ENCODE measurements at places on chromosomes 11 and 22.

DNA sequence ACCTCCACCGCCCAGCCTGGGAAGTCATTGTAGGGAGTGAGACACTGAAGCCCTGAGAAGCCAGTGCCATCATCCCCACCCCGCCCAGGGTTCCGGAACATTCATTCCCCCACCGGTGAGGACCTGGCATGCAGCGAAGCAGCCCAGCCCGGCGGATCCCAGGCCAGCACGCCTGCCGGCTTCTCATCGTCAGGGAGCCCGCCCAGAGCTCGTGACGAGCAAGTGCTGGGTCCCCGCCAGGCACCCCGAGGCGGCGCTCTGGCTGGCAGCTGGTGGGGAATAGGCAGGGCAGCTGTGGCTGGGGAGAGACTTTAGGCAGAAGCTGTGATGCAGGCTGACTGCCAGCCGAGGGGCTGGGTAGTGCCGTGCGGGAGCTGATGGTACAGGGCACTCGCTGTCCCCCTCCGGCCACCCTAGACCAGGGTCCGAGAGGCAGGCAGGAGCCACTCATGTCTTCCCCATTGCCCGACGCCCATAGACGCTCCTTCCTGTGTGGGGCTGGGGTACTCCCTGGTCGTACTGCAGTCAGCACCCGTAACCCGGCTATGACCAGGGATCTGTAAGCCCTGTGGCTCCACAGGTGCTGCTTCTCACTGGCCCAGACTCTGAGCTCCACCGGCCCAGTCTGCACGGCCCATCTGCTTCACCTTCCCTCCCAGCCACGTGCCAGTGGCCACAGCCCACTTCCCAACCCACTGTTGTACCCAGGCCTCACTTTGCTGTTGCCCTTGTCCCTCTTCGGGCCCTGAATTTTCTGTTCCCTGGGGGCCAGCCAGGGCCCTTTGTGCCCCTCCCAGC is 24.5 kb upstream of the CABP7 start:
- DNase-seq: no peak

- no peak for DNase-seq
These were observed 19.9 kb downstream of the UNC93B1 start for GRCh38 chr11:67983951-67984350.

- no peak for DNase-seq
These were observed 173.7 kb upstream of the NECTIN1 start for GRCh38 chr11:119902656-119903231.

- DNase-seq: no peak
These were observed 5.1 kb downstream of the INSC start for GRCh38 chr11:15119826-15120225.

DNA sequence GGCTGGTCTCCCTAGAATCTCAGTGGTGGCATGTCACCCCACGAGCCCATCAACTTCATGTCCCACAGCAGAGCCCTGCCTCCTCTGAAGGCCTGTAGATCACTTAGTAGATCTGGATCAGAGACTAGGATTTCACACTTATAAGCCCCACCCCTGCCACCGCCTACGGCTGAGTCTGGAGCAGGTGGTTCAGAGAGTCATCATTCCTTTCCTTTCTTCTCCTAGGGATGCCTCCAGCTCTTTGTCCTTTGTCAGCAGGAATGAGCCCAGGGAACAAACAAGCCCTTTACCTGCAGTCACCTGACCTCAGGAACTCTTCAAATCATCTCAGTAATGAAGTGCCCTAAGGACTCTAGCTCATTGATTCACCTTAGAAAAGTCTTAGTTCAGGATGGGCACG is 37.8 kb downstream of the SCGB1A1 start:
- DNase-seq: no peak

GRCh38 chr11:35681163-35681767 is 18.7 kb downstream of the TRIM44 start:
- no peak for DNase-seq
